Activated CD8-positive, alpha-beta memory T cell treated with anti-CD3 and anti-CD28 coated beads for 24 hours (primary cell): ENCODE measurements at places on chromosomes 2 and 18.

GRCh38 chr2:136765256-136766072 is at the start of gene THSD7B:
TSS of gene THSD7B (plus strand) at chr2:136765545. CDS start at chr2:136882179, 116,634 bp downstream.
- DNase-seq: no peak

- DNase-seq: no peak
Measured at GRCh38 chr2:39300044-39300978, 56.5 kb upstream of the CDKL4 start.

DNA sequence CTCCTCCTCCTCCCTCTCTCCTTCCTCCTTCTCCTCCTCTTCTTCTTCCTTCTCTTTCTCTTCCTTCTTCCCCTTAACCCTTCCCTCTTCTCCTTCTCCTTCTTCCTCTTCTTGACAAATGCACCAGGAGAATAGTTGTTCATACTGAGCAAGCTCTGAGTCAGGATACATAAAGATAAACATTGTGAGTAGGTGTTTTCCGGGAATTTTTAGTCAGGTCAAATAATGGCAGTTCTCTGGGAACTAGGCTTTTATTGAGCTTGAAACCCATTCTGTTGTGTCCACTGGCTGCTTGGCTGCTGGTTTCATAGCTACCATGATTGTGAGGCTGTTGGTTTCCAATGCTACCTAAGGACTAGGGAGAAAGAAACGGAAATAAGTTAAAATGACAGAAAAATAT is 1144.7 kb upstream of the DDX18 start:
- no peak for DNase-seq

DNA sequence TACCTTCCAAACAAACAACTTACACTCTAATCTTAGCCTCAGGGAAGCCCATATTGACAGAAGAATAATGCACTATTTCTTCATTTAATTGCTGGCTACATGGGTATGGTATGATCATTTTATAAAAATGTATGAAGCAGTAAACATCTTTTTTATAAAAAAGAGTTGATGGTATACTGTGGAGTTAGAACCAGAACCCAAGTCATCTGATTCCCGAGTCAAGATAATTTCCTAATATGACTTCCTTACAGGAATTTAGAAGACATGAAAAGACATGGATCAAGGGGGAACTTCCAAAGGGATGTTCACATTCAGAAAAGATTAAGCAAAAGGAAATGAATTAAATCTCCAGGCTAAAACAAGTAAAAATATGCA is 171.8 kb downstream of the NBAS start:
- DNase-seq: no peak

DNA sequence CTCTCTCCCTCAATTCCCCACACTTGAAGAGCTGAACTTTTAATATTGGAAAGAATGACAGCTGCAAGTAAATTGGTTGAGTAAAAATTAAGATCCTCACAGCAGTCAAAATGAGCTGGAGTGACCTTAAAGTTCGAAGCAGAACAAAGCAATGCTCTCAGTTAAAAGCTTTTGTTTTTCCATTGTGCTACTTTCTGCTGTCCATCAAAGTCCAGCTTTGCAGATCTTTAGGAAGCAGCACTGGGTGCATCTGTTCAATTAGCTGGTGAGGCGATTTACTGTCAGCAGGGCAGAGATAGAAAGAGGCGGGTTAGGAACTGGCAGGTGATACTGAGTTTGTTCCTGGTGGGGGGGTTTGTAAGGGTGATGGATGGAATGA is 834.8 kb downstream of the CPS1 start:
- DNase-seq: no peak

DNA sequence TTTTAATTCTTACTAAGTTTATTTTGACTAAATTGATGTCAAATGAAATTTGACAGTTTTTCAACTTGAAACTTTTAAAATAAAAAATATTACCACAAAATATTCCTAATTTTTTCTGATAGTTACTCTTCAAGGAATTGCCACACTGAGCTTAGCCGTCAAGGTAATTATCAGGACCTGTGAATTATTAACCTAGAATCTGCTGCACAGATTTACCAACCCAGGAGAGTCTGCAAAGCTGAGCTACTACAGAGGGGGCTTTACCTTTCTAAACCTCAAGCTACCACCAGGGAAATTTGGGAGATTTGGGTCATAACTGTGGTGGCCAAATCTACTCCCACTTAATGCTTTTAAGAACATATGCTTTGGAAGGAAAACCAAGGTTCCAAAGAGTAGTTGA is 324.6 kb downstream of the CCDC178 start:
- DNase-seq: no peak

- DNase-seq: no peak
Measured at GRCh38 chr2:239261356-239261755, 139.5 kb downstream of the HDAC4 start.

DNA sequence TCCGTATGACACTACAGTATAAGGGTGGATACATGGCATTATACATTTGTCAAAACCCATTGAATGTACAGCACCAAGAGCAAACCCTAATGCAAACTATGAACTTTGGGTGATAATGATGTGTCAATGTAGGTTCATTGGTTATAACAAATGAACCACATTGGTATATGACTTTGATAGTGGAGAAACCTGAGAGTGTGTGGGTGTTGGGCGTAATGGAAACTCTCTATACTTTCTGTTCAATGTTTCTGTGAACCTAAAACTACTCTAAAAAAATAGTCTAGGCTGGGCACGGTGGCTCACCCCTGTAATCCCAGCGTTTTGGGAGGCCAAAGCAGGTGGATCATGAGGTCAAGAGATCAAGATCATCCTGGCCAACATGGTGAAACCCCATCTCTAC is 6.5 kb upstream of the ACTG2 start:
- no peak for DNase-seq

DNA sequence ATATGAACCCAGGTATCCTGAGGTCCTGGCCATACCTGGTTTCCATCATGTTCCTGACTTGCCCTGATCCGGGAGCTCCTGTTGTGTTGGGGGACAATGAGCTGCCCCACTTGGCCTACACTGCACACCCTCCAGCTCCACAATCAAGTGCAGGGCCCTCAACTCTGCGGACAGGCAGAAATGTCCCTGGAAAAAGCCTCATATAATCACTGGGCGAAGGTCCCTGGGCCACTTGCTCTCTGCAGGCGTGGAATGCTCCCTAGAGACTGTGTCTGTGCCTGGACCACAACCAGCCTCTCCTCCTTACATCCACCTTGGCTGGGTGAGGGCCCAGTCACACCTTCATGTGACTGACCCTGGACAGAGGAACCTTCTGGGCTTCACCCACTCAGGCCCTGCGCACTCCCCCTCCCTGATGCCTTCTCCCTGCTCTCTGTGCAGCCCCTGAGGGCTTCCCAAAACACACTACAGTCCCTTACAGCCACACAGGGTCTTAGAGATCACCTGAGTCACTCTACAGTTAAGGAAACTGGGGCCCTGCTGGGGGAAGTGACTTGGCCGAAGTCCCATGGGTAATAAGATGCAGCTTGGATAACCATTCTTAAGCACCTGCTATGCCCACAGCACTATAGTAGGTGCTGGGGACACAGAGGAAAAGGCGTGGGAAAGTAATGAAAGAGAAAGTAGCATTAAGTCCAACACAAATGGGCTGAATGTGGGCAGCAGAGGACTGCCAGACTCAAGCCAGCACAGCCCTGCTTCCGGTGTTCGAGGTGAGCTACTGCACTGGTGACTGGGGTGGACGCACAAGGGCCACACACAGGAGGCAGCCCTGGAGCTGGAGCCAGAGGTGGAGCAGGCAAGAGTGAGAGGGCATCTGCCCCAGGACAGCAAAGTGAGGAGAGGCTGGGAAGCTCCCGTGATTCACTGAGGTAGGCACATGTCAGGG is 9.8 kb downstream of the BOLA3 start:
- DNase-seq: no peak

DNA sequence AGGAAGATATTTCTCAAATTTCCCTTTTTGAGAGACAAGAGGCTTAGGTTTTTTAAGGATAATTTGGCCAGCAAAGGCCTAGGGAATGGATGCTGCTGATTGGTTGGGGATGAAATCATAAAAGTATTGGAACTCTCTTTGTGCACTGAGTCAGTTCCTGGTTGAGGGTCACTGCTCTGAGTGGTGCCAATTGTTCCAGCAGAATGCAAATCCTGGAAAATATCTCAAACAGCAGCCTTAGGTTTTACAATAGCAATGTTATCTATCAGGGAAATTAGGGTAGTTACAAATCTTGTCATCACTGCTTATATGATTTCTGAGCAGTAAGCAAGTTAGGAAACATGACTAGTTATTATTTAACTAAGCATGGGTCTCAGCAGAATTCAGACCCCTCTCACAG is 96.2 kb downstream of the RAD51AP2 start:
- DNase-seq: no peak

- DNase-seq: no peak
Measured at GRCh38 chr2:76197428-76197827, 486.7 kb upstream of the GCFC2 start.

- DNase-seq: peak; percentile 75
Measured at GRCh38 chr2:7572450-7572849, 655.2 kb downstream of the RNF144A start.

GRCh38 chr2:22967756-22968155 is 417.2 kb upstream of the KLHL29 start:
- no peak for DNase-seq

DNA sequence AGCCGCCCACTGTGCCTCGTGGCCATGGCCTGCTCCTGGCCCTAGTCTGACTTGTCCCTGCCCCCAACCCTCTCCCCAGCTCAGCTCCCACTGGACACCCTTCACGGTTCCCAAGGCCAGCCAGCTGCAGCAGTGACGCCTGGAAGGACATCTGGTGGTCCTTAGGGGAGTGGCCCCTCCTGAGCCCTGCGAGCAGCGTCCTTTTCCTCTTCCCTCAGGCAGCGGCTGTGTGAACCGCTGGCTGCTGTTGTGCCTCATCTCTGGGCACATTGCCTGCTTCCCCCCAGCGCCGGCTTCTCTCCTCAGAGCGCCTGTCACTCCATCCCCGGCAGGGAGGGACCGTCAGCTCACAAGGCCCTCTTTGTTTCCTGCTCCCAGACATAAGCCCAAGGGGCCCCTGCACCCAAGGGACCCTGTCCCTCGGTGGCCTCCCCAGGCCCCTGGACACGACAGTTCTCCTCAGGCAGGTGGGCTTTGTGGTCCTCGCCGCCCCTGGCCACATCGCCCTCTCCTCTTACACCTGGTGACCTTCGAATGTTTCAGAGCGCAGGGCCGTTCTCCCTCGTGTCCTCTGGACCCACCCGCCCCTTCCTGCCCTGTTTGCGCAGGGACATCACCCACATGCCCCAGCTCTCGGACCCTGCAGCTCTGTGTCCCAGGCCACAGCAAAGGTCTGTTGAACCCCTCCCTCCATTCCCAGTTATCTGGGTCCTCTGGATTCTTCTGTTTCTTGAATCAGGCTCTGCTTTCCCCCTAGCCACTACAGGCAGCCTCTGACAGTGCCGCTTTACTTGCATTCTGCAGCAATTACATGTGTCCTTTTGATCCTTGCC is 35.8 kb downstream of the ANO7 start:
- no peak for DNase-seq

GRCh38 chr18:21242141-21242779 is at the start of gene GREB1L:
TSS of gene GREB1L (plus strand) at chr18:21242232. CDS start at chr18:21383519, 141,287 bp downstream.
- DNase-seq: peak; percentile 56

DNA sequence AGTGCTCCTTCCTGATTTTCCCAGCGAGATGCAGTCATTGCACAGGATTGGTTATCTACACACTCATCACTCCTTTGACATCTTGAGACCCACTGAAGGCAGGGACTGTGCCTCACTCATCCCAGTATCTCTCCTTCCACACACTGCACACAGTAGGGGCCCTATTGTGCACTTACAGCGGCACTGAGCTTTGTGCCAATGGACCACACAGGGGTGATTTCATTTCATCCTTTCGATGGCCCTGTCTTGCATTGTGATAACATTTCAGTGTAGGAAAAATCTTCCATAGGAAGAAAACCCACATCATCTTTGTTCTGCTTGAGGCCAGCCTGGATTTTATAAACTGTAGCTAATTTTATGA is 11.0 kb upstream of the LRRFIP1 start:
- DNase-seq: no peak

DNA sequence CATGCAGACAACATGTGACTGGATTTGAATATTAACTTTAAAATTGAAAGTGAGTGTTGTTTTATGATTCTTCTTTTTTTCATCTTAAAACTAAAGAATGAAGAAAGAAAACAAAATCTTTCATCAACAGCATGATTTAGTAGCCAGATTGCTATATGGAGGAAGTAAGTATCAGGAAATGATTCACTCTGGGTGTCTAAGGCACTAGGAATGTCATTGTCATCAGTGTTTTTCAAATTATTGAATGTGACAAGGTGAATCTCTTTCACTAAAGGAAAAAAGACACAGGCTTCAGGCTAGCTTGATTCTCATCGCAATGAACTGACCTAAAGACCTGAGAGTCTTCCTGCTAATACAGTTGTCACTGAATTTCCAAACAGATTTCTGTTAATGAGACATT is 430.1 kb downstream of the FBXO15 start:
- DNase-seq: no peak

GRCh38 chr18:73879328-73879727 is 268.3 kb downstream of the FBXO15 start:
- no peak for DNase-seq

DNA sequence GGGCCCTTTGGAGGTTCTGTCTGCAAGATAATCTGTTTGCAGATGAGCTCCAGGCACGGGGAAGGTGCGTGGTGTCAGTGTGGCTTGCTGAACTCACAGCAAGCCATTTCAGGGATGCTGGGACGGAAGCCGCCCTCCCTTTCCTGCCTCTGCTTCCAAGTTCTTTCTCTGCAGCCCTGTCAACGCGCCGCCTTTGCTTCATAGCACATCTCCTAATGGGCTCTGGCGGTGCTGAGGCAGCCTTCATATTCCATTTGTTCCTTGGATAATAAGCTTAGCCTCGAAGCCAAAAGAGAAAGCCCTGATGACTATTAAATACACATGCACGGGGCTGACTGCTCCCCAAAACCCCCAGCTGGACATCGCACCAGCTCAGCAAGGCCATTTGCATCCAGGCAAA is 81.7 kb upstream of the TAF1B start:
- DNase-seq: no peak

GRCh38 chr2:160036736-160037135 is 25.7 kb downstream of the PLA2R1 start:
- no peak for DNase-seq

GRCh38 chr2:30139131-30139870 is 7.5 kb upstream of the YPEL5 start:
- no peak for DNase-seq

GRCh38 chr18:67194886-67195285 is 321.6 kb downstream of the DSEL start:
- DNase-seq: no peak

- no peak for DNase-seq
Measured at GRCh38 chr2:72931280-72931910, 14.1 kb downstream of the EMX1 start.

DNA sequence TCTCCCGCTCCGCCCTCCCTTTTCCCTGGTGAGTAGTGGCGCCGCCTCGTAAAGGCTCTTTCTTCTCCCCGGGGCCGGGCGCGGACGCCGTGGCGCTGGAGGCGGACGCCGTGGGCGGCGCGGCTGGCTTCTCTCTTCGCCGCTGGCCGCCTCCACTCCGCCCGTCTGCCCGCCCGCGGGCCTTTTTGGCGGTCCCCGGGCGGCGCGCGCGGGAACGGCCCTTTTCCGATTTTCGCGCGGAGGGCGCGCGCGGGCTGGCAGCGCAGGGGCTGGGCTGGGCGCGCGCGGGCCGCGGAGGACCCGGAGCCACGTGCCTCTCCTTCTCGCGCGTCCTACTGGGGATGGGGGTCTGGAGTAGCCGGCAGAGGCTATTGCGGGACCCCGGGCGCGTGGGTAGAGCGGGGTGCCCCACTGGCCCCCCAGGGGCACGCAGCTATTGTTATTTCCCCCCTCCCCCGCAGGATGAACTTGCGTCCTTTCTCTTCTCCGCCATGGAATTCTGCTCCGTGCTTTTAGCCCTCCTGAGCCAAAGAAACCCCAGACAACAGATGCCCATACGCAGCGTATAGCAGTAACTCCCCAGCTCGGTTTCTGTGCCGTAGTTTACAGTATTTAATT is 472 bp downstream of the SLC20A1 start:
- no peak for DNase-seq

- no peak for DNase-seq
Measured at GRCh38 chr2:29016504-29016903, 35.4 kb downstream of the TOGARAM2 start.
